HuH-7 (cell line): ENCODE measurements at places on chromosomes 13 and 19.

- DNase-seq: no peak
Observed at GRCh38 chr13:43663474-43664090, 123.2 kb downstream of the ENOX1 start.

GRCh38 chr19:51948975-51949374 is 21.7 kb downstream of the ZNF613 start:
- no peak for DNase-seq

GRCh38 chr13:51311231-51311630 is 28.3 kb upstream of the SERPINE3 start:
- no peak for DNase-seq

DNA sequence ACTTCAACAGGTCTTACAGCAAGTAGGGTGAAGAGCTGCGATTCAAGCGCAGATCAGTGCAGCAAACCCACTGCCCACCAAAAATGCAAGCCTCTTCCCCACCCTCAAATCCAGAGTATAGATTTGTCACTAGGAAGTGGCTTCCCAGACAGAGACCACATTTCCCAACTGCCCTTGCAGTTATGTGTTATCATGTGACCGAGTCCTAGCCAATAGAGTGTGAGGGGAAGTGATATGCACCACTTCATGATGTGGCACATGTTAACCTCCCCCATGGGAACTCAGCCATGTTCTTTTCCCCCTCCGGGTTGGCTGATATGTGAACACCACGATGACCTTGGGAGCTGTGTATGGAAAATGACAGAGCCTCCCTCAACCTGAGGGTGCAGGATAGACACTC is 50.8 kb downstream of the MBD3L2B start:
- DNase-seq: no peak

DNA sequence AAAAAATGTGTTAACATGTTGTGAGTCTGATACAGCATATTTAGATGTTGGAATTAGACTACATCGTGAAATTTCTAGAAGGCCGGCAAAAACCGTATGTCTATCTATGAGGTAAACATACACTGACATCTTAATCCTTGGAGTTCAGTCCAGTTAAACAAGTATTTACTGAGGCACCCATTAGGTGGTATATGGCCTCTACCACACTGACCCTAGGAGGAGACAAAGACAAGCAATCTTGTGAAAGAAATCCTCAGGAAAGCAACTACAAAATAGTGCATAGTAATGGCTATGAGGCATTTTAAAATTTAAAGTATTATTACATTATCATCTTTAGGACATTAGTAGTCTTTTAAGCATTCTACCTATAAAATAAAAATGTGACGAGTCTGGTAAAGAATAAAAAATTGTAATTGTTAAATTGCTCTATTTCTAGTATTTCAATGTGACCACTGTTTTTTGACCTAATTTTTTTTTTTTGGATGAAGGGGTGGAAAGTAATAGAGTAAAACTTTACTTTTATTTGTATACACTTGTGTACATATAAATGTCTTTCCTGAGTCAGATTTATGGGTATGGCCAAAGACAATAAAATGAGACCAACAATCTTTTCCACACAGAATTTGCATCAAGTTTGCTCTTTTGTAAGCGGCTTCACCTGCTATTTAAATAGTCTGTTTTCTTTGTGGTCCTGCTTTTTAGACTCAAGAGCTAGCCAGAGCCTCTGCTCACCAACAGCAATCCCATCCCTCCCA is 50.5 kb downstream of the KATNAL1 start:
- DNase-seq: no peak

GRCh38 chr13:23715092-23715761 is 145.0 kb downstream of the TNFRSF19 start:
- no peak for DNase-seq

DNA sequence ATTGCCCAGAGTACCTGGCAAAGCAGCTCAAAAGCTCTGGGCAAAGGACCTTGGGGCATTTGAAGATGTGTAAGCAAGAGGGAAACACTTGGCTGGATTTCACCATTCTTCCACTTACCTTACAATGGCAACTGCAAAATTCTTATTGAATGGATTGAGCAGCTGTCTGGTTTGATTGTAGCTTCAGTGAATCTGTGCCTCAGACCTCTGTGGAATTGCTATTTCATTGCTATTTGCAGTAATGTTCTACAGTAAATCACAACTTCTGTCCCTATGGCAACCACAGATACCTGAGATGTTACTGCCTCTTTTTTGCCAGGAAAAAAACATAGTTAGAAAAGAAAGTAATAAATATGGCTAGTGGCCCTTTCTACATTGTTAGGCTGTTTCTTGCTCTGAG is 519.5 kb downstream of the SUCLA2 start:
- DNase-seq: no peak

DNA sequence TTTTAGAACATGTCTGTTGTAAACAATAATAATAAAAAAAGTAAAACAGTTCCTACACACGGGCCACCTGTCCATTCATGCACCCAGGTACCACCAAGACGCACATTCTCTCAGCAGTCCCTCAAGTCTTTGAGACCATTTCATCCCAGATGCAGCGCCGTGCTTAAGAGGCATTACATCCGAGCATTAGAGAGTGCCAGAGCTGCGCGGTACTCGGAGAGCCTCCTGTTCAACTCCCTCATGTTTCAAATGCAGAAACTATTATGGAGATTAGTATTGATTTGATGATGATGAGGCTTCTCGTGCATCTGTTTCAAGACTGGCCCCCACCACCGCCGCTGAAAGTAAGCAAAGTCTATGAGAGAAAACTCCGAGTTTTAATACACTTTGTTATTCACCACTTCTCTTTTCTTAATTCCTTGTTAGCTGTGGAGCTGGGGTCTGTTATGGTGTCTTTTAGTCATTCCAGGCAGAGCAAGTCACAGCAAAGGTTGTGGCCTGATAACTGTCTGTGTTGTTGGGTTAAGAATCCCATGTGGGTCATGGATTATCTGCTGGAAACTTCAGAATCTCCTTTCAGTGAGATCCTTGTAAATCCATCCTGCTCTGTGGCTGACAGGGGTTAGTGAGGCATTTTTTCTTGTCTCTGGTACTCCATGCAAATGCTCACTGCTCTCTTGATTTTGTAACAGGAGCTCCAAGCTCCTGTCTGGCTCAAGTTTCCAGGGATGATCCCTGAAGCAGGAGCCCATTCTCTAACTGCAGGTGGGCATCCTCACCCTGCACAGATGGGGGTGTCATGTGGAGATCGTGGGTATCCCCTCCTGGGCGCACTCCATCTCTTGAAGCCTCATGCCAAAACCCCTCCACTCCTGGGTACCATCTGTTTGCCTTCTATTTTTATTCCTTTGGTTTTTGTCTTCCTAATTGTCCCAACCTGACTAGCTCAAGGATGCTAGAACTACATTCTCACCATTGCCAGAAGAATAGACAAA is 74.9 kb upstream of the MTIF3 start:
- no peak for DNase-seq

DNA sequence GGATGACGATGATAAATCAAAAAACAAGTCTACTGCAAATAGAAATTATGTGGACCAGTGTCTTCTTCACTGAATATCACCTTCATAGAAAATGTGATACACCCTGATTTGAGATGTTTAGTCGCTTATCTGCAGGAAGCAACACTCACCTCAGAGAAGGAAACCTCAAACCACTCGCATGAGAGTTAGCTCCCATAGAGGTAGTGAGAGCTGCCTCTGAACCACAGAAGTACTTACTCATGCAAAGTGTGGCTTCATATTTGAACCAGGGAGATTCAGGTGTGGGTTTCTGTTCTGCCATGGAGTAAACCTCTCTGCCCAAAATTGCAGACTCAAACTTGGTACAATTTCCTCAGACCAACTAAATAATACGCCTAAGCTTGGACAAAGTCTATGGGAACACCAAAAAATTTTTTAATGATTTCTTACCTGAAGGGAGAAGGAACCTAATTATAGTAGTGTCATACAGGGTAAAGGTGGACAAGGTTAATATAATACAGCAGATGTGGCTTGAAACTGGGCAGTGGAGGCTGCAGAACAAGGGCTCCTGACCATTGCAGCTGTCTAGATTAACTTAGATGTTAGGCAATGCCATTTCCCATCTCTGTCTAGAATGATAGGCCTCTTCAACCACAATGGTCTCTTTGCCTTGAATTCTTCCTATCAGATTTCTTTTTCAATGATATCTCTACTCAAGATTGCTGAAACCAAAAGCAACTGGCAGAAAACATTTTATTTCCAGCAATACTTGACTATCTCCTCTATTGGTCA is 29.6 kb upstream of the RCBTB2 start:
- DNase-seq: no peak

- no peak for DNase-seq
Observed at GRCh38 chr19:45211751-45212381, 33.3 kb downstream of the BLOC1S3 start.

GRCh38 chr13:91894316-91894715 is 495.9 kb downstream of the GPC5 start:
- no peak for DNase-seq

DNA sequence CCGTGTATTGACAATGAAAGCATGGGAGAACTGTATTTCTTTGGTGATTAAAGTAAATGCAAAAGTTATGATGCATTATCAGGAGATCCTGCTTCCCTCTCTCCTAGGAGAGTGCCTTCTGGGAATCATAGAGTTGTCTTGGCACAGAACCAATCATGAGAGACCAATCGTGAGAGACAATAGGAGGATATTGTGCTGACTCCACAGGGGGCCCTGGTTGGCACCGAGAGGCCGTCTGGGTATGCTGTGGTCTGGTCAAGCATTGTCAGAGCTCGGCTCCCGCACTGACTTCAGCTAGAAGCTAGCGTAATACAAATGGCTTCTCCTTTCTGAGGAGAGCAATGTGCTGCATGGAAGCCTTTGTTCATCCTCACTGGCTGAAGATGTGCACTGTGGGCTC is 131.5 kb upstream of the GJB6 start:
- no peak for DNase-seq

DNA sequence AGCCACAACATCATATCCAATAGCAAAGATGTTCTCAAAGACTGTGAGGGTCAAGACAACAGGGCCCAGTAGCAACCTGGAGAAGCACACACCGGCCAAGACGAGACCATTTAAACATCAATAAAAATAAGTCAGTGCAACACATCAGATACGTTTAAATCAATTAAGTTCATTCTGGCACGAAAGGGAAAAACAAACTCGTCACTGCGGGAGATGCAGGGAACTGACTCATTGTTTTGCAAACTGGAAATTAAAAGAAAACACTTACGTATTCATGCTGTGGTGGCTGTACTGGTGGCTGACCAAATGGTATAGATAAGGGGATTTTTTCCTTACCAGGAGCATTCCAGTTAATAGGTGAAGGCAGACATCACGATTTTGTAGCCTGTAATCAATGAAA is 26.3 kb upstream of the SLC15A1 start:
- DNase-seq: no peak

DNA sequence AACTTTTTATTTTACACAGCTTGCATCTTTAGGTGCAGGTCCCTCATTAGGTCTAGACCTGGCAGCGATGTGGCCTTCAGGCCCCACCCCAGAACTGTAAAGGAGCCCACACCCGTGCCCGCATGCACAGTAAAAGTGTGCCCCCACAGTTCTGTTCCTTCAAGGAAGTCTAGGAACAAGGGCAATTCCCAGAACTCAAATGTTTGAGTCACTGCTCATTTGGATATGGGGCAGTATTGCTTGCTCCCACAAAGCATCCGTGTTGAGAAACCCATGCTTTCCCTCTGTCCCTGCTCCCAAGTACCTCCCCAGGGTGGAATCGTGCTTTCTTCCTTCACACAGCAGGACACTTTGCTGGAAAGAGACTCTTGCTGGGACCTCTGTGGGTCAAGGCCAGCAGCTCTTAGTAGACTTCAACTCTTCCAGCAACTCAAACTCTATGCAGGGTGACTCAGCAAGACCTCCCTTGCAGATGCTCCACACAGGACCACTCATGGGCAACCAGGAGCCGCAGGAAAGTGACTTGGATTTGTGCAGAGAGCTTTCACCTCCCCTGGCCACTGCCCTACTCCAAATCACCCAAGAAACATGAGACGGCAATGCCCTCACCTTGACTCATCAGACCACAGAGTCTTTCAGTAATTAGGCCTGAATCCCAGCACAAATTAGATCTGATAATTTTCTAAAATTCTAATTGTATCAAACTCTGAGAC is 12.3 kb downstream of the SLC7A1 start:
- no peak for DNase-seq

DNA sequence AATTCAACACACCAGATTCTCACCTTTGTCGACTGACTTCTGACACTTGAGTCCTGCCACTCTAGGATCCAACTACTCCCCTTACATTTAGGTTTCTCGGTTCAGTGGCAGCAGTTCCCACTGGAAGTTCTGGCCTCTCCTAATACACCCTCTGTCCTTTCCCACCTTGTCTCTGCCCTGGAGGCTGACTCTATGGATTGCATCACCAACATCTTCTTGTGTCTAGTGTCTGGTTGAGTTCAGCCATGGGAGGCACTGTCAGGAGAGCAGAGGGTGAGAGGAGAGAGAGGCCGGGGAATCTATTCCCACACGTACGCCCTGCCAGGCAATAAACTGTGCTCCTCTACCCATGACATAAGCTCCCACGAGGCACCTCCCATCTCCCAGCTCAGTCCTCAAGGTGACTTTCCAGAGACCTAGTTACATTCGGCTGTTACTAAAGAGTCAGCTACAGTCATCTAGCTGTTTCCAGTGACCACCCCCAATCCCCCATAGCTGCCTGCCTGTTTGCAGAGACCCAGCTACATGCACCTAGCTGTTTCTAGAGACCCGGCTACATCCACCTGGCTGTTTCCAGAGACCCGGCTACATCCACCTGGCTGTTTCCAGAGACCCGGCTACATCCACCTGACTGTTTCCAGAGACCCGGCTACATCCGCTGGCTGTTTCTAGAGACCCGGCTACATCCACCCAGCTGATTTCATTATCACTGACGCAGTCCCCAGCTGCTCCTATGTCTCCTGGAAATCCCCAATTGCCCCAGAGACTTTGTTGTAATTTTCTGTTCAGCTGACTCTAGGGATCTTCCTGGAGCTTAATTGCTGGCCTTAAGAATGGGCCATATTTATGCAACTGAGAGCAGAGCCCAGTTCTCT is 8.1 kb upstream of the LILRB4 start:
- no peak for DNase-seq

DNA sequence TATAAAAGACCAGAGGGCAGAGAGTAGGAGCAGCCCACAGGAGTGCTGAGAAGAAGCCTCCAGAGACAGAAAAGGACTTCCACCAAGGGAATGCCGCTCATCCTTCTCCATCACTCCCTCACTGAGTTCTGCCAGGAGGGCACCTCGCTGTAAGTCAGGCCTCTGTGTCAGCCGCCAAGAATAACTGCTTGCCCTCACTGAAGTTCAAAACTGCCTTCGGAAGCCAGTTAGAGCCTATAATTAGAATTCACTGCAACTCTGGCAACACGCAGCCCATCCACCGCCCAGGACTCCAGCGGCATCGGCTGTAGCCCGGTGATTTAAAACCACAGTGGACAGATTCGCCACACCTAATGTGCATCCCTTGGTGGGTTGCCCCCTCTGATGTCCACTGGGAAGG is 281.8 kb upstream of the ZNF507 start:
- DNase-seq: no peak

DNA sequence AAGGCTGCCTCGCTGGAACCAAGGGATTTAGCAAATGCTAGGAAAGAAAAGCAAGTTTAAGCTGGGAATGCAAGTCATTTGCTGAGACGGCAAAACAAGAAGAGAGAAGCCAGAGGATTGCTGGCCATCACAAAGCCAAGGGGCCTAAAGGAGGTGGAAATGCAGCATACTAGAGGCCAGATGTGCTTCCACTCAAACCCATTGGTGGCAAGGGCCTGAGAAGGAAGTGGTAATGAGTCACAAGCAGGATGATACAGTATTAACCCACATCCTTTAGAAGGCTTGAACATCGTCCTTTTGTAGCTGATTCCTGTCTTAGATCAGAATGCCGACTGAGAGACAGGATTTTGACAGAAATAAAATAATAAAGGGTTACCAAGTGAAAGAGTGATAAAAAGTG is 68.2 kb downstream of the ITGBL1 start:
- no peak for DNase-seq

- peak; percentile 98 for DNase-seq
Observed at GRCh38 chr19:55117663-55118391, 390 bp upstream of the PPP1R12C start.
